ENCODE measurements at places on chromosomes 12 and 14.

- no peak for DNase-seq
These were observed 6.6 kb downstream of the PTHLH start for GRCh38 chr12:27965966-27966365.

GRCh38 chr12:69998922-69999321 lies 173.9 kb downstream of the MYRFL start:
- peak; percentile 79 for DNase-seq

DNA sequence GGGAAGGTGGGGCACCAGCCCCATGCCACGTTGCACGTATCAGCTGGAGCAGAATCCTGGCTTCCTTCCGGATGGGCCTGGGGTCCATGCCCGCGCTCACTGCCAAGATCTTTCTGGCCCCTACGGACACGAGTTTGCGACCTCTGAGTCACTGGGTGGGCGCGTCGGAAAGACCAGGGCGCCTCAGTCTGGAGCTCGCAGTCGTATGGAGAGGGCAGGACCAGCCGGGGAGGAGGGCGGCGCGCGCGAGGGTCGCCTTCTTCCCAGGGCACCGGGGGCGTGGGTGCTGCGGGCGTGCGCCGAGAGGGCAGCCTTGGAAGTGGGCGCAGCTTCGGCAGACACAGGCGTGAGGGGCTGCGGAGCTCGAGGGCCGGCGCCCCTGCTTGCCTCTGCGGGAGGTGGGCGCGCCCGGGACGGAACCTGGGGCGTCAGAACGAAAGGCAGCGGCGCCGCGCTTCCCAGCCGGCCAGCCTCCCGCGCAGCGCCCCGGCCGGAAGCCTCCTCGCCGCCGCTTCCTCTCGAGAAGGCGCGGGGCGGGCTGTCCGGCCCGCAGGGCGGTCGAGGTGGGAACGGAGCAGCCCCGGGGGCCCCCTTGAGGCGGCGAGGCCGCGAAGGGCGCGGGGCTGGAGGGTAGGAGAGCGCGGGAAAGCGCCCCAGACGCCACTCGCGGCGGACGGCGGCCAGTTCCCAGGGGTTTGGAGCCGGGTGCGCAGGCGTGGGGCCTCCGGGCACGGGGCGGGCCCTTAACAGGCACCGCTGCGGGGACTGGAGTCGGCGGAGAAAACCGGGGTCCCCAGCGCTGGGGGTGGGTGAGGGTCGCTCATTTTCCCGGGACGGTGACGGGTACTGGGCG lies at the start of gene ARL6IP4:
ARL6IP4 (plus strand) TSS at position 499 of the 853 bp plus-strand sequence. CDS start 459 bp downstream, outside the sequence.
- DNase-seq = no peak

DNA sequence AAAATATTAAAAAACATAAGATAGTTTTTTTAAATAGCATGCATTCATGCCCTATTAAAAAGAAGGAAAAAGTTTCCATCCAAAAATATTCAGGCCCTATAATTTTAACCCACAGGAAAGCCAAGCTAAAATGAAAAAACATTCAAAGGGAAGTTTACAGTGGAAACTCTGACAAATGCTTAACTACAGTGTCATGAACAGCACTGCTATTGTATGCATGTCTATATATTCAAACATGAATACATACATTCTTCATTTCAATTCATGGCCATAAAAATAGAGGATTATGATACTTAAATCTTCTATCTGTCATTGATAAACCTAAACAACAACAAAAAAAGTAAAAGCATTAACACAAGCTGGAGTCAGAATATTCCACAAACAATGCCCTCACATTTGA lies 67.4 kb downstream of the PPP2R5E start:
- no peak for DNase-seq

DNA sequence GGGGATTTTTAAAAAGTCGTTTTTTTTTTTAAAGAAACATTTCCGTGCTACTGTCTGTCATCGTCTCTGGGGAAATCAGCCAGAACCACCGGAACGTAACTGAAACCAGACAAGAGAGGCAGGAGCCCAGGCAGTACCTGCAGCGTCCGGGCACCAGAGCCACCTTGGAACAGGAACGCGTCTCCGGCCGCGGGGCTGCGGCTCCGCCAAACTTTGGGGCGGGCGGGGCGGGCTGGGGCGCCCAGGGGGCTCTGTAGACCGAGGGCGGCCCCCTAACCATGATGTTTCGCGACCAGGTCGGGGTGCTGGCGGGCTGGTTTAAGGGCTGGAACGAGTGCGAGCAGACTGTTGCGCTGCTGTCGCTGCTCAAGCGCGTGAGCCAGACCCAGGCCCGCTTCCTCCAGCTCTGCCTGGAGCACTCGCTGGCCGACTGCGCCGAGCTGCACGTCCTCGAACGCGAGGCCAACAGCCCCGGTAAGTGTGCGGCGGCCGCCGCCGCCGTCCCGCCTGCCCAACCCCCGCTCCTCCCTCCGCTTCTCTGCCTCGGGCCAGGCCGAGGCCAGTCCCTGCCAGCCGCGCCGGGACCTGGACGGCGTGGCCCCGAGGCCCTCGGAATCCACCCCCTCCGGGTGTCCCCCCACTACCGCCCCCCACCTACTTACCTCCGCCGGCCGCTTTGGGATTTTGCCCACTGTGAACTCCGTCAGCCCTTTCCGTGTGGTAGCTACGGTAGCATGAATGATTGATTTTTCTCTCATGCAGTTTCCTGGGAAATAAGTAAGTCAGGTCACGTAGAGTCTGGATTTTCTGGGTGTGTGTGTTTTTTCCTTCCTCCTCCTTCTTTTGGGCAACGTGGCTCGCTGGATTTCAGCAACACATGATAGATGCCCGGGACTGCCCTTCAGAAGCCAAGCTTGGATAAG lies 972 bp downstream of the SAMD4A start:
- DNase-seq = no peak

DNA sequence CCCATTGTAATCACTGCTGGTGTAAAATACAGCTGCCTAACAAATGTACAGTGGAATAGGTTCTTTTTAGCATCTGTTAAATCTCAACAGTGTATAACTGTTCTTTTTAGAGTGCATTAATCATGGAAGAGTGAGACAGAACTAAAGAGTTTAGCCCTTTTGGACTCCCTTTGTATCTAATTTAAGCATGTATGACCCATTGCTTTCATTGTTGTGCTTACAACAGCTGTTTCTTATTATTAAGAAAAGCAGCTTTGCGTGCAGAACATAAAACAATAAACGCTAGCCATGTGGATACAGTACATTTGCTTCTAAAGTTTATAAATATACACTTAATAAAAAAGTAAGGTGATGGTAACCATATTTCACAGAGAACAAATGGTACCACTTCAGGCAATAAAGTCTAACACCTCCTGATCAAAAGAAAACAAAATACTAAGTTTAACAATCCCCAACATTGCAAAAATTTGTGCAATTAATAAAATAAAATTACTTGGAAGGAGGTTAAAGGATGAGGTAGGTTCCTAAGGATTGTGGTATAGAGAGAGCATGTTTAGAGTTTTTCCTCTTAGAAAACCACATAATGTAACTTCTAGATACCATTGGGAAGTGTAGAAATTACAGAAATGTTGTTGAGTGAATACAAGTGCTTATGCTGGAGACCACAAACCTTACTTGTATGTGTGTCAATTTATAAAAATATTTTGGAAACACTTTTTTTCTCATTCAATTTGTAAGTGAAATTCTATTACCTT lies 448.7 kb downstream of the SLC6A15 start:
- DNase-seq = no peak

DNA sequence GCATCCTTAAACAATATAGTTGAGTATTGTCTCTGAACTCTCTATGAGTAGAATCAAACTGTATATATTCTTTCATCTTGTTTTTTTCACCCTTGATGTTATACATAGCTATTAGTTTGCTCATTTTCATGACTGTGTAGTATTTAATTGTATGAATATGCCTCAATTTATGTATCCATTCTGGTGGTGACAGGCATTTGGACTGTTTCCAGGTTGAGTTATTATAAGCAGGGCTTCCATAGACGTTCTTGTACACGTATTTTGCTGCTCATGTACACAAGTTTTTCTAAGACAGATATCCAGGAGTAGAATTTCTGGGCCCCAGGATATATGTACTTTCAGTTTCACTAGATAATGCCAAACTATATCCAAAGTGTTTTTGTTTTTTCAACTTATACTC lies 211.4 kb downstream of the NTF3 start:
- DNase-seq = no peak

GRCh38 chr12:2429032-2429431 lies 365.7 kb upstream of the FKBP4 start:
- no peak for DNase-seq

GRCh38 chr12:2998789-2999264 lies 39.6 kb downstream of the TEAD4 start:
- DNase-seq = no peak

GRCh38 chr12:32293808-32294419 lies 105.4 kb upstream of the FGD4 start:
- no peak for DNase-seq

GRCh38 chr12:103499571-103499970 lies 3.8 kb upstream of the C12orf42 start:
- DNase-seq = no peak

DNA sequence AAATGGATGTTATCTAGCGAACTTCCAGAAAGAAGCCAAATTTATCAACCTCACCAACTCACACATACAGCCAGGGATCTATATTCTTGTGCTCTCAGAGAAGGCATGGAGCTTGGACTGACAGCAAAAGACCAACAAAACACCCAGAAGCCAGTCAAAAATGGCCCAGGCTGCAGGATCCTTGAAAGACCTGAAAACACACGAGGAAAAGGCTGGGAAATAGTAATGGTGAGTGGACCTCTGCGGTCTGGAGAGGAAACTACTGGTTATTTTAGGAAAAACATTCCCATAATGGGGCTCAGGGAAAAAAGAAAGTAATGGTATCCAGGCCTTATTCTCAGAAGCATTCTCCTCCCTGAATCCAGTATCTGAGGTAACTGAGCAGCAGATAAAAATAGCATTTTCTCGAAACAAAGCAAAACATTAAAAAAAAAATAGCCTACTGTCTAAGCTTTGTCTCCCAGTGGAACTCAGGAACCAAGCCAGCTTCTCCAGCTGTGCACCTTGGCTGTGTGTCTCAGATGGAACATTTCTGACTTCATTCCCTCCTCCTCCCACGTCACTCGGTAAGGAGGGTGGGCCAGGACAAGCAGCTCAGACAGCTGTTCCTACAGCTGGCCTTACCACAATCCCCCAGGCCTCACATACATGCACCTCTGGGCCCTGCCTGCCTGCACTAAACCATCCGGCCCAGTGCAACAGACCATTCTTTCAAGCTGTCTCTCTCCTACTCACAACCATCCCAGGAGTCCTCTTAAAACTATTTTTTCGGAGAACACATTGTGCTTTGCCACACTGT lies 249.9 kb downstream of the DAD1 start:
- no peak for DNase-seq

GRCh38 chr12:57180321-57180989 lies 33.0 kb upstream of the LRP1-AS start:
- no peak for DNase-seq

DNA sequence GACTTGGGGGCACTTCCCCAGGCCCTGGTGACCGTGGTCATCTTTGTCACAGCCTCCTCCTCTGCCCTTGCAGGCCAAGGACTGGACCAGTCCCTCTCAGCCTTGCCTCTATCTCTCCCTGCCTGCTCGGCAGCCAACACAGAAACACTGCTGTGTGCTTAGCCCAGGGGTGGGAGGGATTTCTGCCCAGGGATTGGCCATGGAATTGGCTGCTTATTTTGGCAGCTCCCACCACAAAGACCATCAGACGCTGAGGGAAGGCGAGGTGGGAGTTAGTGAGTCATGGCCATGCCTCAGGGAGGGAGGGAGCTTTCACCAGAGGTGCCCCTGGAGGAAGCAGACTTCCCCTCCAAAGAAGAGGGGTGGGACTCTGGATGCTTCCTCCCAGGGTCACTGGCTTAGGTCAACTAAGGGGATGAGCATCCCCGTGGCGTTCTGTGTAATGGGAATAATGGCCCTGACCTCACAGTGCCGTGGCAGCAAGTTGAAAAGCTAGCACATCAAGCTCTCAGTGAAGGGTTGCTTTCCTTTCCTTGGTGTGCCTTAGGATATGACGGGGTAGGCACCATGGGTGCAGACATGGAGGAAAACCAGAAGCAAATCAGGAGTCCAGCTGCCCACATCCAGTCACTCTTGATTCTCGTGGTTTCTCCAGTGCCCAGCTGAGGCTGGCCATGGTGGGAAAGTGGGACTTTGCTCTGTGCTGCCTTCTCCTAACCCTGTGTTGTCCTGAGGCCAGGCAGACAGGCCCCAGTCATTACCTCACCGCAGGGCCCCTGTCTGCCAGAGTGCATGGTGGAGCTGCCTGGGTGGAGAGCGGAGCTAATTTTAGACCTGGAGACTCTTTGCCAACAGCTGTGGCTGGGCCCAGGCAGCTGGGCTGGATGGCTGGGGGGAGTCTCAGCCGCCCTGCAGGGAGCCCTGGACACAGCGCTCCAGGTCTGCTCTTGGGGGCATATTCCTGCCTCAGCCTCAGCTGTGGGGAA lies 21.4 kb downstream of the B4GALNT3 start:
- no peak for DNase-seq

DNA sequence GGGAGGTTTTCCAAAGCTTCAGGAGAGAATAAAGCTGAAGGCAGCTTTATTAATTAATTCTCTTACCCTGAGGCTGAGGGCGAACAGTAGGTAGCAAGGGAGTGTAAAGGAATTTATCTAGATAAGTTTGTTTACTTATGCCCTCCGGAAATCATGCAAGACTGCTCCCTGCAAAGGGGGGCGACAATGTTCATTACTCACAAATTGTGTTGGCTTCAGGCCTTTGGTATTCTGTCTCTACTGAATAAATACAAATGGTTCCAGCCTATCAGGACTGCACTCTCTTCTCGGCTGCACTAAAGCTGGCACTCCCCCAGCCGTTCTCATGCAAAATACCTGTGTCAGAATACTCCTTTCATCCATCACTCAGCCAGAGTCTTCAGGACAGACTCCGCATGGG lies 120.8 kb downstream of the PPHLN1 start:
- DNase-seq = no peak

DNA sequence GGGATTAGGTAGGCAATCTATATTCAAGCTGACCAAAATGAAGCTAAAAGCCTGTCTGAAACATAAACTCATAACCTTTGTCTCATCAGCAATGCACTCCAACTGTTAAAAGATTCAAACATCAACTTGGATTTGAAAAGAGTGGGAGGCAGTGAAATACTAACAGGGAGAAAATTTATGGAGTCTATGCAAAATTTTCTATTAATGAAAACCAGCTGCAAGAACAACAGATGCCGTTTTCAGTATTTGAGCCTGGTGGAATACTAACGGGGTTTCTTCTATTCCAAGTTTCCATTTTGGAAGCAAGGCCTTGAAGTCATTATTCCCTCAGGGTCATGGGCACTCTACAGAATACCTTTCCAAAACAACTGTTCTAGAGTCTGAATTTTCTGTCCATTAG lies 88.3 kb downstream of the LRP6 start:
- no peak for DNase-seq

GRCh38 chr14:55641954-55642353 lies 61.9 kb downstream of the KTN1 start:
- DNase-seq = no peak

GRCh38 chr12:53935383-53936341 lies 3.0 kb upstream of the HOXC13 start:
- no peak for DNase-seq

- DNase-seq = no peak
These were observed 2.1 kb downstream of the CKAP4 start for GRCh38 chr12:106245767-106246166.

DNA sequence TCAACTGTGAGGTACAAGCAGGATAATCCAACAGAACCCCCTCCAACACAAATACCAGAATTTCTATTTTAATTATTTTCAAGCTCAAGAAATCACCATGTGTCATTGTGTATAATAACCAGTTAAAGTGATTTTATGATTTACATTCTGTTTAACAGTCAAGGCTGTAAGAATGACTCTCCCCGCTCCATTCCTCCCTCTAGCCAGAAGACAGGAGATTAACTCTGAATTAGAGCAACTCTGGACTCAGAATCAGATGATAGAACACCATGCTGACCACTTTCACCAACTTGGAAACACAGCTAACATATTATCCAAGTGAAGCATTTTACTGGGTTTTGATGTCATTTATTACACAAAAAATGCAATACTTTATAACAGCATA lies 71.9 kb downstream of the ATP2B1 start:
- DNase-seq = no peak
